Daoy (cell line): ENCODE measurements at places on chromosomes 5 and 9. TPM values are rescaled to one million over a fixed set of nuclear protein-coding genes. Genes with fewer than 3 reads are reported as not detected.

GRCh38 chr9:104987743-104988142 is 59.8 kb upstream of the ABCA1 start:
- no peak for DNase-seq

DNA sequence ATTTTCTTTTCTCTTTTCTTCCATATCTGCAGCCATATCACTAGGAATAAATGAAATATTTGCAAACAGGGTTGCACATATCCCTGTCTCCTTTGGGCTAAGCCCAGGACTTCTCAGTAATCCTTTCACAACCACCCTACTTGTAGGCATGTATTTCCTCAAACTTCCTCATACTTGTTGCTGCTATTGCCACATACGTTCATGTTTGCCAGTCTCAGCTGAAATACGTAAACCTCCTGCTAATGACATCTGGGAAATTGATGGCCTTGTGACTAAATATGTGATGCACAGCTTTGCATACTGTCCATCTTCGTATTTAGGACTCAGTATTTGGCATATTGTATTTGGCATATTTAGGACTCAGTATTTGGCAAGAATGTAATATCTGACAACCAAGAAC is 224.6 kb downstream of the PLK2 start:
- no peak for DNase-seq

DNA sequence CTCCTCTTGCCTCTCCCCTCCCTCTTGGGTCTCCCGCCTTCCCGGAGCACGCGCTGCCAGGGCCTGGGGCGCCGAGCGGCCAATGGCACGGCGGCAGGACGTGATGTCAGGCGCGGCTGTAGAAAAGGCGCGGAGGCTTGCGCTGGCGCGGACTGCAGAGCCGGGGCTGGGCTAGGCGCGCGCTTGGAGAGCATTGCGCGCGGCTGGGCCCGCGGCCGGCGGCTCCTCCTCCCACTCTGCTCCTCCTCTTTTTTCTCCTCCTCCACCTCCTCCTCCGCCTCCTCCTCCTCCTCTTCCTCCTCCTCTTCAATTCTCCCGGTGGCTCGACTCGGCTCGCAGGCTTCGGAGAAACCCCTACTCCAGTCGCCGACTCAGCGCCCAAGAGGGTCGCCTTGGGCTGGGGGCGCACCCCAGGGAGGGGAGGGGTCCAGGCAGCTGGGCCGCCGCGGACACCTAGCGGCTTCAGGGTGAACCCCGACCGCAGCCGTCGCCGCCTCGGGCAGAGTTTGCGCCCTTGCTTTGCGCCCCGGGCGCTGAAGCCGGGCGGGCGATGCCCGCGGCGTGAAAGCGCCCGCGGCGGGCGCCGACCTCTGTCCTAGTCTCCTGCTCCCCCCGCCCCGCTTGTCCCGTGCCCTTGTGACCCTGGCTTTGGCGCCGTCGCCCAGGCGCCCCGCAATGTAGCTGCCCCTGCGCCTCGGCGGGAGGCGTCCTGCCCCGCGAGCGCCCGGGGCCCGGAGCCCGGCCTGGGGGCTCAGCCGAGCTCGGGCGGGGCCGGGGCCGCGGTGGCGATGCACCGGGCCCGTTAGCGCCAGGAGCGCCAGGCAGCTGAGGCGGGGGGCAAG is at the start of gene LHX2:
TSS of gene LHX2 (plus strand) at position 309 of the 842 bp plus-strand sequence. CDS start 581 bp downstream, outside the sequence.
- peak; percentile 100 for DNase-seq

DNA sequence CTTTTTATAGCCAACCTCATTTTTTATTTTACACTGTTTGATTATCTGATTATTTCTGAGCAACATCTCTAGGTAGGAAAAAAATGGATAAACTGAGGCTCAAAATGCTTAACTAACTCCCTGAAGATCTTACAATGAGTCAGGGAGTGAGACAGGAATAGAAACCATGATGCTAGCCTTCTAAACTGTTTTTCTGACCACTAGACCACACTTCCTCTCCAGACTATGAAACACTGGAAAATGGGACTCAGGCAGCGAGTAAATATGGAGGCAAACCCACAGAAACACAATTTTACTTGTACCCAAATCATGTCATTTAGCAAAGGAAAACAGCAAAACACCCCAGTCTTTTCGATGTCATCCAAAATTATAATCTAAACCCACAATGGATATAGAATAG is 129.9 kb upstream of the ANKH start:
- no peak for DNase-seq

Gene FOXD4L5
- not detected in 2 replicates for total RNA-seq

Gene RANBP3L
- total RNA-seq, result not detected in 2 replicates

Gene BTNL3
- total RNA-seq, result not detected in 2 replicates

DNA sequence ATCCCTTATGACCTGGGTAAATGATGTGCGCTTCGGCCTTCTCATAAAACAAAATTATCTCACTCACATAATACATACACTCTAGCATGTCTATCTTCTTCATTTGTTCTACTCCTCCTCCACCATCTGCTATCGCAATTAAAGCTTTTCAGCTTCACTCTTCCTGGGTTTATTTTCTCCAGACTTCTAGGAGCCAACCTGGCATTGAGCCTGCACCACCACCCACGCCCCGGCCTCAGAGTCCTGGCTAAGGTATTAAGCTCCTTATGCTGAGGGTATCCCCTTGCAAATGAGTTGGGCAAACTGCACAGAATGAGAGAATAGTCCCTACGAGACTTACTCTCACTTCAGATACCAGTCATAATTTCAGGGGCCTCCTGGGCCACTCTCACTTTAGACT is 236.1 kb upstream of the CDH12 start:
- no peak for DNase-seq
